ENCODE measurements at places on chromosomes 2 and 18. TPM values are rescaled to one million over a fixed set of nuclear protein-coding genes. Genes with fewer than 3 reads are reported as not detected.

Gene RAB6D
- total RNA-seq = 2.5 TPM

Gene COL6A3
- 80.9 TPM for total RNA-seq

Gene SCYGR2
- not detected for total RNA-seq

Gene COLEC12
- total RNA-seq = 4.7 TPM

Gene GBX2
- not detected for total RNA-seq

DNA sequence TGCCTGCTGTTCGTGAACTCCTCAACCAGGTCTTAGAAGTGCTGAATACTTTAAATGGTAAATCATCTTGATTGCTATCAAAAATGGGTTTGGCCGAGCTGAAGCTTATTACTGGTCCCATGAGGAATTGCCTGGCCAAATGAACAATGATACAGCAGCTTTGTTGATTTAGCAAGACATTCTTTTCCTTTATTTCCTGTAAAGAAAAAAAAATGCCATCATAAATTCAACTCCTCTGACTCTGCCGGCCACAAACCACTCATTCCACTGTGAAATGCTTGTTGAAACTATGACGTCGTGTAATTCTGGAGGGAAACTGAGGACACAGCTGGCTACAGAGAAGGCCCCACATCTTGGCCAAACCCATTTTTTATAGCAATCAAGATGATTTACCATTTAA lies 74.2 kb upstream of the ID2 start:
- DNase-seq = no peak

DNA sequence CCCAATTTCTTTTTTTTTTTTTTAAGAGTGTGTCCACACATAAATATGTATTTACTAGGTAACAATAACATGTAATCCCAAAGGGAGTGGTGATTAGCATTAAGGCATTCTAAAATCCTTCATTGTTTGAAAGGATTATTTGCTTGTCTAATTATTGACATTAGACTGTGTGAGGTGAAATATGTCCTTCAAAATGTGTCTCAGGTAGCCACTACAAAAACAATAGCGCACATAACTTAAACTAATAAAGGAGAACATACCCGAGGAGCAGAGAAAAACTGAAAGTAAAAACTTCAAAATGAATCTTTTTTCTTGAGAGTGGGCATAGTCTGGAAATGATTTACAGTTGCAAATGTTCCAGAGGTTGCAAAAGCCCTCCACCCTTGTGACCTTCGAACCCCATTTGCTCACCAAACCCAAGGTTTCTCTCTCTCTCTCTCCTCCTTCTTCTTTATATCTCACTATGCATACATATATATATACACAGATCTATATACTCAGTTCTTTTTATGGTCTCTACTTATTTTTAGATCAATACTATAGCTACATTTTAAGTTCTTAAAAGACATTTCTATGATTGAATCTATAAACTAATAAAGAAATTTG lies 24.4 kb upstream of the FRZB start:
- DNase-seq = no peak

GRCh38 chr2:8437228-8437948 lies 244.5 kb upstream of the ID2 start:
- no peak for DNase-seq

All from colonic mucosa (tissue), 4 donors.